ENCODE measurements at places on chromosomes 1 and 21. TPM values are rescaled to one million over a fixed set of nuclear protein-coding genes. Genes with fewer than 3 reads are reported as not detected.

RNU1-3 gene
- total RNA-seq: 1,573 TPM

AQP10 gene
- total RNA-seq: not detected

TTC22 gene
- 4.1 TPM for total RNA-seq

DIRAS3 gene
- total RNA-seq: not detected

SLC16A4 gene
- total RNA-seq: 0.44 TPM

MOB3C gene
- 8.5 TPM for total RNA-seq

NR0B2 gene
- total RNA-seq: not detected

SPRR1A gene
- total RNA-seq: not detected

GJB3 gene
- not detected for total RNA-seq

AADACL3 gene
- not detected for total RNA-seq

PLA2G2D gene
- not detected for total RNA-seq

SLC35F3 gene
- 1.8 TPM for total RNA-seq

- DNase-seq: peak; percentile 27
Measured at GRCh38 chr1:84365225-84366221, 32.8 kb upstream of the DNASE2B start.

DNA sequence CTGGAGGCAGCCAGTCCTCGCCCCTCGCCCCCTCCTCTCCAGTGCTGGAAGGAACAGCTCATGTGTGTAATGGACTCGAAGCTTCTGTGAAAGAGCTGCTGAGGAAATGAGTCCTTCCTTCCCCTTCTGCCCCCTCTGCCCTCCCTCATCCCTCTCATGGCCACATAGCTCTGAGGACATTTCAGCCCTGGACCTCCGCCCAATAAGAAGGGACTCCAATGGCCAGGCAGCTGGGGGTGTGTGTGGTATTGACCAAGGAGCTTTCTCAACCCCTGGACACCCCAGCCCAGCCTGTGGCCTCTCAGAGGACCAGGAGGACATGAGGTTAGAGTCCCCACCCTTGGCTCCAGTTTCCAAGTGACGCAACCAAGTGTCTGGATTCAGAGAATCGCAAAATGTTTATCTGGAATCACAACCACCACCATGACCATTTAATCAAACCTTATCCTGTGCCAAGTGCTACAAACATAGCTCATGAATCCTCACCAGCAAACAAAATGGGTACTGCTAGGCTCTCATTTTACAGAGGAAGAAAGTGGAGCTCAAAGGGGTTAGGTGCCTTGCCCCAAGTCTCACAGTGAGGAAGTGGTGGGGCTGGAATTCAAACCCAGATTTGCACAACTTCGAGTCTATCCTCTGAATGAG is 47.8 kb upstream of the ECE1 start:
- peak; percentile 46 for DNase-seq

DNA sequence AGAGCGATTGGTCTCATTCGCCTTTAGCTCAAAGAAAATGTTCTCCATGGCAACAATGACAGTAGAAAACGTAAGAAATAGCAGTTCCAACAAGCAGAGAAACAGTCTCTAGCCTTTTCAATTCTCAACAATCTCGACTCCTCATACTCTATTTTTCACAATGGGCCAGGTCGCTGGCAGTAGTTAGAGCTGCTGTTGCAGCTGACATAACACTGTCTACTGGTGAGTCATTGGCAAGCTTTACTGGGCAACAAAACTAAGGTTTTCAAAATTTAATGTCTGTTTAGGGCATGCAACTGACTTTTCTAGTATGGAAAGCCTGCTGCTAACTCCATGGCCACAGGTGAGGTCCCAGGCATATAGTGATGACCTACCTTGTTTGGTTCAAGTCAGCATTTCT is 221.1 kb upstream of the KAZN start:
- no peak for DNase-seq

DNA sequence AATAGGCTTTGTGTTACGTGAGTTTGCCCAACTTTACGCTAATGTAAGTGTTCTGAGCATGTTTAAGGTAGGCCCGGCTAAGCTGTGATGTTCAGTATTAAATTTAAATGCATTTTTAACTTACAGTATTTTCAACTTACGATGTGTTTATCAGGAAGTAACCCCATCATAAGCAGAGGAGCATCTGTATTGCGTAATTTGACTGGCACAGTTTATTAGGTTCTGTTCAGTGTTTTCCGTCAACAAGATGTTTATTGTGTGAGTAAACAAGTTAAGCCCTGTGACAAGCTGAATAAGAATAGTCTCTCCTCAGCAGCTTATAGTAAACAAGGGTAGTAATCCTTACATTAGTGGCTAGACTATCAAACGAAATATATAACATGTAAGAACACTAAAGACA is 27.2 kb upstream of the SHISA4 start:
- no peak for DNase-seq

DNA sequence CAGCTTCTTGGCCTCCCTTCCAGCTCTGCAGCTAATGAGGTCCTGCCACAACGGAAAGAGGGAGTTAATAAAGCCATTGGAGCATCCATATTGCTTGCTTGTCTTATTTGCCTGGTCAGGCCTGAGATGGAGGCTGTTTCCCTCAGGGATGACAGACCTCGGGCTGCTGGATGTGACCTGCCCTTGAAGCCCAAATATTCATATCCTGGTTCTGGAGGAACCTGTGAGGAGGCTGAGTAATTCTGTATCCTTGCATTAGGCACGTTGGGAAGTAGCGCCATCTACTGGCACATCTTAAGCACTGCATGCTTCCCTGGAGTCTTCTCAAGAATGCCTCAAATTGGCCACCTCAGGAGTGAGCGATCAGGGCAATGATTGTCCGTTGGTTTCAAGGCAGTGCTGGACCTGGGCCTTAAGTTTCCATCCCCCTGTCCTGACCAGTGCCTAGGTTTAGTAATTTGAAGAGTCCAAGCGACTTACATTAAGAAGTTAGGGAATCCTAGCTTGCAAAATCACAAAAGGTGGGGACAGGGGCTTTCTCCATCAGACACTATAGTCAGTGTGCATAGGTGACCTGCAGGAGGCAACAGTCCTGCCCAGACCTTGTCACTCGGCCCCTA is 13.8 kb upstream of the NASP start:
- DNase-seq: peak; percentile 82

DNA sequence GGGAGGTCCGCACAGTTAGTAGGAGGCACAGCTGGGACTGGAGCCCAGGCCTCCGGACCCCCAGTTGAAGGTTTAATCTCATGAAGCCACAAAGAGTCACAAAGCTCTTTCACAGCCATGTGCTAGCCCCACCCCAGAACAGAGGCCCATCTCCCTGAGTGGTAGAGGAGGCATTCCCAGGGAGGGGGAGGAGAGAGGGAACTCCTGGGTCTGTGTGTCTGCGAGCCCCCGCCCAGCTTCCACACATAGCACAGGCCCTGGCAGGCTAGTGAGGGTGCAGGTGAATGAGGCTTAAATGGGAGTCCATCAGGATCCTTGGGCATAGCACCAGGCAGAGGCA is 197.8 kb downstream of the MATN1 start:
- no peak for DNase-seq

GRCh38 chr1:26351590-26352337 is 2.2 kb downstream of the CRYBG2 start:
- no peak for DNase-seq

- DNase-seq: peak; percentile 86
Measured at GRCh38 chr1:234478481-234479309, at the start of gene TARBP1. Gene TARBP1, minus strand, starts transcription at chr1:234479179. Its CDS starts 76 bp downstream, at chr1:234479103.

GRCh38 chr21:36507397-36508018 is 27.6 kb upstream of the CLDN14 start:
- no peak for DNase-seq

DNA sequence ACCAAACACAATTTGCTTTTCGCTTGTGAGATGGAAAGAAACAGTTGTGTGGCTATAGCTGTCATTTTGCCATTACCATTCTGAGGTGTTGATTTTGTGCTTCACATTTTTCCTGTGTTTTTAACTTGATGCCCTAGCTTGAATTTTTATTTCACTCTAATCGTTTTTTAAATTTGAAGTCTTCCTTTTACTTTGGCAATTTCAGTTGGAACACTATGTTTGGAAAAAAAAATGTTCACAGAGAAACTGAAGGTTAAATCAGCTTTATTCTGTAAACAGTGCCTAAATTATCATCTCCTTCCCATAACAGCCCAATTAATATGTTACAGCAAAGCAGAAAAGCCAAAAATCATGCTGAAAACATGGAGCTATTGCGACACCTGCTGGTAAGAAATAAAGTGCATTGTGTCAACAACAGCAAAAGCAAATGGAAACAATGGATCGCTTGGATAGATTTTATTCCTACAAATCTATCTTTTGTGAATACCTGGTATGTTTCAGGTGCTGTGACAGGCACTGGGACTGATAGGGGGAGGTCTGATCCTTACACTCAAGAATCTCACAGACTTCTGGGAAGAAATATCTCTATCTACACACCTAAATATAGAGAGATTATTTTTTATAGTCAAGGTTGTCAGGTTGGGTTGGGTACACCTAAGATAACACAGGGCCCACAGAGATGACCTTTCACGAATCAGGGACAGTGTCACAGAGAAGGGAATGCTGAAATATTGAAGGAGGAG is 16.2 kb upstream of the ERICH3 start:
- peak; percentile 53 for DNase-seq

- no peak for DNase-seq
Measured at GRCh38 chr21:30582870-30583269, 7.3 kb downstream of the KRTAP22-2 start.

DNA sequence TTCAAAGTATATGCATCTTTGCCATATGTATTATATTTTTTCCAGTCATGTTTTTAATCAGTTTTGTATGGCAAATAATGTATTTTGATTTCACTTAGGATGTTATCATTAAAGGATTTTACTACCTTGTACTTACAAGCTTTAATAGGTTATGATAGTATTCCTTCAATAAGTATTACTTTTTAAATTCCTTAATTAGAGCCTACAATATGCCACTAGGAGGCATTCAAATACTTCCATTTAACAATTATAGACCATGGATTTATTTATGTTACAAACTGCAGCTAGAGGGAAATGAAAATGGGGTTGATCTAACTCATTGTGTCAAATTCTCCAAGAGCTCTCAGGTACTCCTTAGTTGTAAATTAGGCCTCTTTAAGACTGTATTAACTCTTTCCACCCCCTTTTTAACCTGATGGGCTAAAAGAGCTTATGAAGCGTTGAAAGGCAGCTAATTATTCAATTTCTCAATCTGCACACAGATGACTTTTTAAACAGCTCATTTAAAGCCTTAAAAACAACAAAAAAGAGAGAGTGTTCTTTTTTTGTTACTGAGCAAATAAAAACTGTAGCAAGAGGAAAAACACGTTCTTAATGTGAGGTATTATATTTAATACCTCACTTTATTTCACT is 156.2 kb downstream of the DENND1B start:
- DNase-seq: no peak

- peak; percentile 46 for DNase-seq
Measured at GRCh38 chr21:44854391-44854663, 19.2 kb downstream of the PTTG1IP start.

DNA sequence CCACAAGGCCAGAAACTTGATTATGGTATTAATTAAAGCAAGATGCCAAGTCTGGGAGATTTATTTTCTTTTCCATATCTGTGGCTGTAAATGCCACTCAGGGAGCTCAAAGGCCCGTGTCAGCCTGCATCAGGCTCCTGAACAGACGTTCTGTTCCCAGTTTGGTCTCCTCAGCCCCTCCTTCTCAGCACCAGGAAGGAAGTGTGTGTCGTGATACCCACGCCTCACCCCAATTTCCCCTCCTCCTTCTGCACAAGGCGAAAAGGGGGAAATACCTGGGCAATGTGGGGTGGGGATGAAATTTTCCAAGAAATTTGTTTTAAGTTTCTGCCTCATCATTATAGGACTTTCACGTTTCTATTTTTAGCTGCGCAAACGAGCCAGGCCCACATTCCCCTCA is 112.0 kb downstream of the SYF2 start:
- peak; percentile 38 for DNase-seq

- peak; percentile 22 for DNase-seq
Measured at GRCh38 chr1:58941471-58942289, 157.8 kb upstream of the JUN start.

GRCh38 chr1:8096105-8097011 is 70.2 kb upstream of the ERRFI1 start:
- DNase-seq: no peak

DNA sequence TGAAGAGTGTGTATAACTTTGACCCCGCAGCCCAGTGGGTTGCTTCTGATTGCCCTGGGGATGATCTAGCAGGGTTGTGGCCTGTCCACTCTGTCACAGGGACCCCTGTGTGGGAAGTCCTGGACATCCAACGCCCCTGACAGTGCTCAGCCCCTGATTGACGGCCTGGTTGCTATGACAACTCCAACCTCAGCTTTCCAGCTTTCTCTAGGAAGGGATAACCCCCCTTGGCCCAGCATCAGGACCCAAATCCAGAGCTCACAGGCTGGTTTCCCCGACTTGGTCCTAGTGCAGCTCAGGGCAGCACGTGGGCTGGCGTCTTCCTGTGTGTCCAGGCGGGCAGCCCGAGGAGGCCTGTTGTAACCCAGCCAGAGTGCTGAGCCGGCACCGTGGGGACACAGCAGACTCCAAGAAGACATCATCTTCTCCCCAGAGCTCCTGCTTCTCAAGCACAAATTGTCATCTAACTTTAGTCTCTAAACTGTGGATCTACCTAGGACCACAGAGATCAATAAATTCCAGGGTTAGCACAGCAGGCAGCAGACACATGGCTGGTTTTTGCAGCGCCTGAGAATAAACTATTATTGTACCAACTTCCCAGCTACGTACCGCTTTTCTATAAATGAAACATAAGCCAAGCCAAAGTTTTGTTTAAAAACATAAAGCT is 18.9 kb upstream of the PDXK start:
- no peak for DNase-seq

GRCh38 chr1:215599418-215600074 is 32.4 kb downstream of the KCTD3 start:
- DNase-seq: no peak

DNA sequence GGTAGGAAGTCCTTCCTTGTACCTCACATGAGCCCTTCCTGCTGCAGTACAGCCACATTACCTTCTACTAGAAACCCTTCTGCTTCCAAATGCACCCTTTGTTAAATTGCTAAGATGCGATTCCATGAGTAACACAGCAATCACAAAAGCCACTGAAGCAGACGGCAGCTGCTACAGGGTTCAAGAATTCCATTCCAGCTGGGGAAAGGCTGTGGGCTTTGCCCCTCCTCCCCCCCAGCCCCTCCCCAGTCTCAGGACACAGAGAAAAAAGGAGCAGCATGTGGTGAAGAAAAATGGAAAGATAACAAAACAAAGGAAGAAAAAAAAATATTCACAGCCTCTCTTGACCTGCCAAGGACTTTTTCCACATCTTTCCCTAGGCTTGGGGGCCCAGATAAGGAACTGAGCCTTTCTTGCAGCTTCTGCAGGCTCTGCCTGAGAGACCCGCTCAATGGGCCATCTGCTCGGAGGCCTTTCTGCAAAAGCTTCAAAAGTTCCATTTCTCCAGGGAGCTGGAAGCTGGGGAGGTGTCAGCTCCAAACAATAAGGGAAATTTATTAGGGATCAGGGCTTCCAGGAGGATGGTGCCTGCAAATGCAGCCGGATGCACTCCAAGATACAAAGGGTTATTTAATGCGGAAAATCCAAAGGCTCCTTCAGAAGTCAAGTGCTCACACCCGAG is 72.1 kb downstream of the SYT2 start:
- no peak for DNase-seq

DNA sequence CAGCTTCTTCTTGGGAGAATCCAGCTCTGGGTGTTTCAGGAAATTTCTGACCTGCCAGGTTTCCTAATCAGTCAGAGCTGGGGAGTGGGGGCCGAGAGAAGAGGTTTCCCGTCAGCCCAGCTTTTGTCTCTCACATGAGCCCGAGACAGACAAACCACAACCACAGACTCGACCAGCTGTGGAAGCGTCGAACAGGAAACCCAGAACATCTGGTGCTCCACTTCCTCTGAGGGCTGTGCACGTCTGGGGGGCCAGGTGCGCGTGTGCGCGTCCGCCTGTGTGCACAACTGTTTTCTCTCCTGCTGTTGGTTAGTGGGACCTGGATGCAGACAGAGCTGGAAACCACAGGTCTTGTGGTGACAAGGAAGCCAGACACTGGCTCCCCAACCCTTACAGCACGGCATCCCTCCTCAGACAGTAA is 113.0 kb upstream of the SLC25A33 start:
- peak; percentile 85 for DNase-seq
